COLO829 (cell line): ENCODE measurements at places on chromosomes 4 and X.

DNA sequence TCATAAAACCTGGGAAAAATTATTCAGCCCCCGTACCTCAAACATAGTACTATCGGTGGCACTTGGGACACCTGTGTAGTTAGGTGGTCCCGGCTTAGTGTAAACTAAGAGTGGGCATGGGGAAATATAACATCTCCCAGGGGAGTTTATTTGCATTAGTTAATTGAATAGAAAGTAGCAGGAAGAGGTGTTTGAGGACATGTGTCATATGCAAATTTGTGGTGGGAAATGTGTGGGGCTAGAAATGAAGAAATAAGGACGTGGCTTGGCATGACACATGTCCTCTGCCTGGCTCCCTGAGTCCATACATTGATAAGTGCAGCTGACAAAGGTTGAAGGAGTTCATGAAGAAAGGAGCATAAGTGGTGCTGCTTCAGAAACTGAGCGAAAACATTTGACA lies 483.6 kb downstream of the SH2D1A start:
- no peak for DNase-seq

- DNase-seq, result no peak
Measured at GRCh38 chr4:123217664-123218063, 178.9 kb upstream of the SPRY1 start.

DNA sequence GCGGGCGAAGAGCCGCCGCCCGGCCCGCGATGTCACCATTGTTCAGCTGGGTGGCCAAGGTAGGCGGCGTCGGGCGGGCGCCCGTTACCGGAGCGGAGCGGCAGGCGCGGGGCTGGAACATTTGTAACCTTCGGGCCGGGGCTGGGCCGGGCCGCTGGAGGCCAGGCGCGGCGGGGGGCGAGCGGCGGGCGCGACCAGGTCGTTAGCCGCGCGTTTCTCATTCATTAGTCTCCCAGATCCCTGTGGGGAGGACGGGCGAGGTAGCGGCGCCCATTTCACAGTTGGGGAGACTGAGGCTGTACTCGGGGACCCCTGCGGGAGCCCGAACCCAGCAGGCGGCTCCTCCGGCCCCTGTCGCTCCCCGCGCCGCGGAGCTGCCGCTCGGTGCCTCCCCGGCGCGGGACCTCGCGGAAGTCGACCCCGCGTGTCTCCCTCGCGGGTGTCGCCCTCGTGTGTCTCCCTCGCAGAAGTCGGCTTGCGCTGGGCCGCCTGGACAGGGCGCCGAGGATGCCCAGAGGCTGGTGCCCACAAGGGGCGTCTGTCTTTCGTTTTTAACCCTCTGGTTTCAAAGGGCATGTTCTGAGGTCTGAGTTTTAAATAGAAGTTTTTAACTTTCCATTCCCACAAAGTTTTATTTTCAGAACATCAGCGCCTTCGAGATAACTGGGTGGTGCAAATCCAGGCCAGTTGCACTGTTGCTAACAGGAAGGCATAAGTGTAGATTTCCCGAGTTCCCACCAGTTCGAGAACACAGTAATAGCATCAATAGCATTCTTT lies 17.5 kb downstream of the PTTG2 start:
- DNase-seq, result peak; percentile 14

DNA sequence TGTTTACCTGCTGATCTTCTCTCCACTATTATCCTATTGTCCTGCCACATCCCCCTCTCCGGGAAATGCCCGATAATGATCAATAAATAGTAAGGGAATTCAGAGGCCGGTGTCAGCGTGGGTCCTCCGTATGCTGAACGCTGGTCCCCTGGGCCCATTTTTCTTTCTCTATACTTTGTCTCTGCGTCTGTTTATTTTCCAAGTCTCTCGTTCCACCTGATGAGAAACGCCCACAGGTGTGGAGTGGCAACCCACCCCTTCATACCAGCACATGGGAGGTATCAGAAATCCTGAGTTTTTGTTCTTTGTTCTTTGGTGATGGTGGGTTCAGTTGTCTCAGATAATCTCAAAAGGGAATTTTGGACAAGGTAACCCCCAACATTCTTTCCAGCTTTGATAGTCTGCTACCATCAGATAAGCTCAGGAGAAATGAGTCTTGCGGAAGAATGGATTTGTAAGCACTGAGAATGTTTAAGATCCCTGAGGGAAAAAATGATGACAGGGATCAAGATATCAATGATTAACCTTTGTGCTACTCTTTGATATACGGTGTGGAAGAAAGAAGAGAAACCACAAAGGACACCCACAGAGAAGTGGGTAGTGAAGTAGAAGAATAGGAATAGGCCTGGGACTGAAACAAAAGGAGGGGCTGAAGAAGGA lies 117.9 kb downstream of the CEP44 start:
- no peak for DNase-seq

GRCh38 chr4:118967393-118967792 lies 78.7 kb downstream of the SYNPO2 start:
- DNase-seq, result peak; percentile 45

DNA sequence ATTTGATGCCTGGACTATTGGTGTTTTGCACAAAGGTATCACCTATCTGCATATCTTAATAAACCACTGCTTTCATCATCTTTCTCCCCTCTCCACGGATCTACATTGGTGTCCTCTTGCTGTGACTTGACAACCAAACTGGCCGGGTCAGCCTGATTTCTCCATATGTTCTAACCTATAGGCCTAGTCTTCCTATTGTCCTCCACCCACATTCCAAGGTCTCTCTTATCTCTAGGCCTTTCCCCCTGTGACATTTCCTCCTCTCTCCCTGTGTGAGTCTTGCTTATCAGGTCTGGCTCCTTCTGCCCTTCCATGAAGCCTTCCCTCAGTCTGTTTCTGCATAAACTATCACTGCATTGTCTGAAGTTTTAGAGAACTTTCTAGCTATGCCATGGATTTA lies 33.7 kb downstream of the ARHGAP24 start:
- DNase-seq, result no peak

GRCh38 chr4:122783301-122784215 lies 43.1 kb upstream of the FGF2 start:
- peak; percentile 75 for DNase-seq

- no peak for DNase-seq
Measured at GRCh38 chrX:136752796-136753195, 27.9 kb downstream of the ARHGEF6 start.

DNA sequence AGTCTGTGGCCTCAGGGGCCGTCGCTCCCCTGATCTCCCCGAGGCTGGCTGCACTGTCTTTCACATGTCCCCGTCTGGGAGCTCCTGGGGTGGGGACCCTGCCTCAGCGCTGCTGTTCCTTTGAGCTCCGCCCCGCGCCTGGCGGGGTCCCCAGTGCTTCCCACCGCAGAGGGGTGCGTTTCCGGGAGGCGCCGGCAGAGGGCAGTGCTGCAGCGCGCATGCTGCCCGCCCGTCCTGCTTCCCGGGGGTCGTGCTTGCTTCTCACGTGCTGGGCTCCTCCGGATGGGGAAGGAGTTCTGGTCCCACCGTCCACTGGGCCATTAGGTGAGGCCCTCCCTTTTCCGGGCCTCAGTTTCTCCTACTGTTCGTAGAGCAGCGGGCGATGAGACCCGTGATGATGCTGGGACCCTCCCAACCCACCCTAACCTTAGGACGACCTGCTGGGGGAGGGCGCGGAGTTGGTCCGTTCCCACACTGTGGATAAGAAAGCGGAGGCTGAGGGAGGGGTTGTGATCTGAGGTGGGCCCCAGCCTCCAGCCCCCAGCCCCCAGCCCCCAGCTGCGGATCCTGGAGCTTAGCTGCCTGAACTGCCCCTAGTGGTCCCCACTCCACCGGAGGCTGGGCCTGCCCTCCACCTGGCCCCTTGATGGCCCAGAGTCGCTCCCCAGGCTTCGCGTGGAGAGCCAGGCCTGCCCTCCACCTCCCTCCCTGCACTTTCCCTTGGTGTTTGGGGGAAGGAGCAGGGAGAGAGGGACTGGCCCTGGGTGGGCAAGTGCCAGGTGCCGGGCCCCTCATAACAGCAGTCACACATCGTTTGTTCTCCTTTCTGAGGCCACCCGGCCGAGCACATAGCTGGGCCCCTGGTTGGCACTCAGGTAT lies 15.3 kb downstream of the CPZ start:
- DNase-seq, result peak; percentile 5

DNA sequence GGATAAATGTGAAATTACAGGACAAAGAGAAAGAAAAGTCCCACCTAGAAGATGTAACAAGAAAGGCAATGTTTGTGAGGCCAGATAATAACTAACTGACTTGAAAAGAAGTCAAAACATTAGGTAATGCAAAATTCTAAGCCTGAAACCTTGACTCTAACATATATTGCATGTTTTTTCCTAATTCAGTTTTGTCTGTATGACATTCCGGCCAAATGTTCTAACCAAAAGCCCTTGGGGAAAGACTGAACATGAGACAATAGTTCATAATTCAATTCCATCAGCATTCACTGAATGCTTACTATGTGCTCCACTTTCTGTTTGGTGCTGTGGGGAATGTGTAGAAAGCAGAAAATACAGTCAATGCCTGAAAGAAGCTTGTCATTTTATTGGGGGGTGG lies 84.8 kb upstream of the PLAC1 start:
- DNase-seq, result no peak

DNA sequence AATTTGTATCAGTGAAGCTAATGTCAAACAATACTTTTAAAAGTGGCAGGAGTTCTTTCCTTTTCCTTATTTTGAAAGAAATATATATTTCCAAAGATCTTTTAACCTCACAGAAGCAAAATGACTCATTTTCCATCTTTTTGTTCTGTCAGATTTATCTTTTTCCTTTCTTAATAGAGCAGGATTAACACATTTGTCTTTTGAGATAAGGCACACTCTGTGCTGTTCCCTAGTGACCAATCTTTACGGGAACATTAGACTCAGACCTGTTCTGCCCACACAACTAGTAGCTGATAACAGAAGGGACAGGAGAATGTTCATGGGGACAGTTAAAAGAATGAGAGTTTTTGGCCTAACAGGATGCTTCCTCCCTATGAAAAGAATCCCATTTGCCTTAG lies 381.2 kb downstream of the STPG2 start:
- no peak for DNase-seq
